Mesothelial cell of epicardium (in vitro differentiated cells): ENCODE measurements at places on chromosomes 4 and X.

DNA sequence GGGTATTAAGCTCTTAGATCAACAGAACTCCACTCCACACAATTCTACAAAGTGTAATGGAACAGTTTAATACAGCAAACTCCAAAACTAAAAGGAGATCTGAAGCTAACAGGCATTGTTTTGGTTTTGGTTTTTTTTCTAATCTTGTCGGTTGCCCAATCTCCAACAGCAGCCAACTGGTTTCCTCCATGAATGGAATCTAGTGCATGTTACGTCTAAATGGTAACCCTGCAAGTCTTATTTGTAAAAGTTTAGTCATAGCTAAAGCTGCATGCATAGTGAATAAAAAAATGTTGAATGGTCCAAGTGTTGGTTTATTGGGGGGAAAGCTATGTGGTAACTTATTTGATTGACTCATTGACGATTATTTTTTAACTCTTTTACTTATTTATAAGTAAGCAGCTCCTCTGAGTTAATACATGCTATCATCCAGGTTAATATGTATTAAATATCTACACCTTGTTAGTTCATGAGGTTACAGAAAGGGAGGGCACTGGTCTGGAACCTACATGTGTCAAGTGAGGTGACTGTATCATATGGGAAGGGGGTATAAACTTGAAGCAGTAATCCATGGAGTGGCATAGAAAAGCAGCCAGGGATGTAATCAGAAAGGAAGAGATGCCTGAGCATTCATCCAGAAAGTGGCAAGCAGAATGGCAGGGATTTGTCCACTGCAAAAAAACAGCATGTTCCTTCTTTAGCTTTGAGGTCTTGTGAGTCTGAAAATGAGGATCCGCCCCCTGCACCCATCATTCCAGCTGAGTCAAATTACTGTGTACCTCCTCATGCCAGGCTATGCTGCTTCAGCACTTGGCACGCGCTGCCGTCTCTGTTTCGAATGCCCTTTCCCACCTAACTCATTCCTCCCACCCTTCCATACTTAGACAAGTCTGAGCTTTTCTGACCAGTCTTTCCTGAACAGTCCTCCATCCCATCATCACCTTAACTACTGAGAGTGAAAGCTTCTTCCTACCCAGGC, 81.7 kb downstream of the PDGFC start:
- DNase-seq: no peak

GRCh38 chr4:102405821-102406401, 60.6 kb upstream of the SLC39A8 start:
- DNase-seq: no peak

DNA sequence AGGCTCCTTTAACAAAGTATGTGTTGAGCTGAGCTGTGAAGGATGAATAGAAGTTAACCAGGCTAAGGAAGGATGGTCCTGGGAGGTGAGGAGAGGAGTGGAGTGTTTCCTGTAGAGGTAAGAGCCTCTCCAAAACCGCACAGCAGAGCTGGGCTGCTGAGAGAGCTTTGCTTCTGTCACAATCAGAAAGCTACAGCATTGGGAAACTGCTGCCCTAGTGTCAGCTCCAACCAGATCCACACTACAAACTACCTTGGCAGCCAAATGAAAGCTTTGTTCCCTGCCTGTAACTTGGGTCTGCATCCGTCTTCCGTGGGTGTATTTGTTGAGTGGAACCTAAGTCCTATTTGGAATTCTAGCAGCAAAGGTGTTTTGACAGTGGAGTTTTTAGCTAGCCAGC, 91.8 kb downstream of the REPS2 start:
- no peak for DNase-seq

- no peak for DNase-seq
These were observed 308.5 kb downstream of the EVC2 start for GRCh38 chr4:5399790-5400421.

- DNase-seq: no peak
These were observed 39.6 kb downstream of the SMAD1 start for GRCh38 chr4:145521282-145521681.

DNA sequence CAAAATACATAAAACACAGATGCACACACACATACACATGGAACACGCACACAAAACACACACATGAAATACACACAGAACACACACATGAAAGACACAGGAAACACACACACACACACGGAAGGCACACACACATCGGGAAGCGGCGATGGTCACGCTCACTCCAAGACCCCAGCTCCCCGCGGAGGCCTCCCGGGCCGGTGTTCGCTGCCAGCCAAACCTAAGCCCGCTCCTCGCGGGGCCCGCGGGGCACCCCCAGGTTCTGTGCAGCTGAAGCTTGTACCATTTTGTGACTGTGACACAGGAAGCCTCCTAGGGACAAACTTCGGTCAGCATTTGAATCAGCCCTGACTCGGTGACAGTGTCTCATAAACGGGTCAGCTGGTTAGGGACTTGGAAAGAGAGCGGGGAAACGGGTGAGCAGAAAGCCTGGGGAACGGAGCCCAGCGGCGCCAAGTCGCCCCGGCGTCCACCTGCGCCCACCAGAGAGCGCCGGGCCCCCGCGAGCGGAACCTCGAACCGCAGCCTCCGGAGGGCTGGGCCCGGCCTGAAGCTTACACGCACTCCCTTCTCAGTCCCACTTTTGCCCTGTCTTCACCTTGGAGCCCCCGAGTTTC, 32.1 kb downstream of the F11 start:
- DNase-seq: no peak

DNA sequence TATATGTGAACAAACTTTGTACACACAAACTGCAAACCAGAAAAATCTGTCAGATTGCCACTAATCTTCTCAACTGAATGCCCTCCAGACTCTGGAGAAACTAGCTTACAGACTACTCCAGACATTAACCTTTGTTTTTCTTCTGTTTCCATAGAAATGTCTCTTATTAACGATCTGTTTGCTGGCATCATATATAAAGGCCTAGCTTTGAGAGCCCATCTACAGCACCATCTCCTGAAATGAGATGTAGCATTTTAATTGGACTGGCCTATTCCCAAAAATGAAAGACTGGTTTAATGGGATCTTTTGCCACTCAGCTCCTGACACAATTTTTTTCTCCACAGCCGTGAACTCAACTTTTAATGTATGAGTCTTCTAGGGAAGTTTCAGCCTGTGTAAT, 266.0 kb upstream of the IL1RAPL1 start:
- no peak for DNase-seq

- no peak for DNase-seq
These were observed 209.7 kb downstream of the CEP135 start for GRCh38 chr4:56158483-56158882.

- DNase-seq: no peak
These were observed 219.9 kb downstream of the BCOR start for GRCh38 chrX:39877905-39878304.

DNA sequence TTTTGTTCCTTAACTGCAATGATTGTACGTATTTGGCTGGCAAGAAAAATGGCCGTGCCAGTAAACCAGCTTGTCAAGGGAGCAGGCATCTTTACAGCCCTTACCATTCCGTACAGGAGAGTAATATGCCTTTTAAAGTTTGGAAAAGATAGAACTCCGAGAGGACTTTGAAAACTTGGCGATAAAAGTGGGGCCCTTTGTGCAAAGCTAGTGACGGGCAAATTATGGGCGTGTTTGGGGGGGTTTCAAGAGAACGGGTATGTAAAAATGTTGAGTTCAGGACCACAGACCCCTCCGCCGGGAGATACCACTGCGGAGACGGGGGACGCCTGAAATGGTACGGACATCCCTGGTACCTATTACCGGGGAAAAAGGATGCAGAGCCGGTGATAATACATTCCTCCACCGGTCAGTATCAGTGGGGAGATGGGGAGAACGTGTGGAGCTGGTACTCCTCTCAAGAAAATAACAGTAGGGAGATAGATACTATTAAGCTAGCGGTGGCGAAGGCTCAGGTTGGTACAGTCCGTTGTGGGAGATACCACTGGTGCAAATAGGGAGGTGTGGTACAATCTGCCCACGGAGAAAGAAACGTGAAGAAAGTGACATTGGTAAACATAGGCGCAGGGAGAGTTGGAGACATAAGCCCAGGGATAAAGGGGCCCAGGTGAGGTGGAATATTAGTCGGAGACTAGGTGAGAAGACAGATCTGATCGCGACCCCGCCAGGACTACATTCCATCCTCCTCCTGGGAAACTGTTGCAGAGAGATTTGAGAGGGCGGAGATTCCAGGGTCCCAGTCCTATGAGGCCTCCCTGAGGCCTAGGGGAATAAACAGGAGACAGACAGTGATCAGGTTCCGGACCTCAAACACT, 14.5 kb downstream of the SPACA5 start:
- DNase-seq: no peak

DNA sequence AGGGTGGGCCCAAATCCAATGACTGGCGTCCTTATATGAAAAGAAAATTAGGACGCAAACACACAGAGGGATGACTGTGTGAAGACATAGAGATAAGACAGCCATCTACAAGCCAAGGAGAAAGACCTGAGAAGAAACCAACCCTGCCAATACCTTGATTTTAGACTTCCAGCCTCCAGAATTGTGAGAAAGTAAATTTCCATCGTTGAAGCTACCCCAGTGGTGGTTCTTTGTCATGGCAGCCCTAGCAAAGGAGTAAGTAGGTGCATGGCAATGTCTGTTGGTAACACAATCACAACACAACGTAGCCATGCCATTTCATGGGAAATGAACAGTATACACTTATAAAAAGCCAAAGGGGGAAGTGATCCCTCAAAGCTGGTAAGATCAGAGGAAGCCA, 25.3 kb downstream of the SMIM20 start:
- no peak for DNase-seq

DNA sequence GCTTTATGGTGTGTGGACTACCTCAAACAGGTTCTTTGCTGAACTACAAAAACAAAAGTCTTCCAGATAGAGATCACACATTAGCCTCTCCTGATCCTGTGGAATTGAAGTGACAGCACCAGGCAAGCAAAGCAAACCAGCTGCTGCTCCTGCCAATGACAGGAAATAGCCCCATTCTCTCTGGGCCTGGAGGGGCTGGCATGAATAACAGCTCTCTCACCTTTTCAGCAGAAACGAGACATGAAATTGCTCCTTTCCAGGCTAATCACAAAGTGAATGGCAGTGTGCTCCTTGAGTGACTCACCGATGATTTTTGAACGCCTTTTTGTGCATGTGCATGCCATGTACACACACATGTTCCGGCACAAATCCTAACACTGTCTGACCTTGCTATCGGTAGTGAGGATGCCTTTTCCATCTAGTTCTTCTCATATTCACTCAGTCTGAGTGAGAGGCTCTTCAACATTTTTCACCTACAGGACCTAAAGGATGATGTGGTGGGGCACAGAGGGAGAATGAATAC, 24.4 kb downstream of the MFAP3L start:
- DNase-seq: no peak

GRCh38 chr4:10020106-10020505, 1.2 kb downstream of the SLC2A9 start:
- no peak for DNase-seq

DNA sequence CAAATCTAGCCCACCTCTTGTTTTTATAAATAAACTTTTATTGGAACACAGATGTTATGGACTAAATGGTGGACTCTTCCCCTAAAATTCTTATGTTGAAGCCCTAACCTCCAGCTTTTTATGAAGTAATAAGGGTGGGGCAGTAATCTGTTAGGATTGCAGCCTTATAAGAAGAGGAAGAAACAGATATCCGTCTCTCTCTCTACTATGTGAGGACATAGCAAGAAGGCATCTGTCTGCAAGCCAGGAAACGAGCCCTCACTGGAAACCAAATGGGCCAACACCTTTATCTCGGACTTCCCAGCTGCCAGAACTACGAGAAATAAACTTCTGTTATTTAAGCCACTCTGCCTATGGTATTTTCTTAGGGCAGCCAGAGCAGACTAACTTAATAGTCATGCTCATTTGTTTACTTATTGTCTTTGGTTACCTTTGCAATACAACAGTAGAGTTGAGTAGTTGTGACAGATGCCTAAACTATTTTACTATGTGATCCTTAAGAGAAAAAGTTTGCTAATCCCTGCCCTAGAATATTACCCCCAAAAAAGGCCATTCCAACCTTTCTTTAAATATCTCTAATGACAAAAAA, 67.4 kb downstream of the MANBA start:
- DNase-seq: no peak

- no peak for DNase-seq
These were observed 17.5 kb upstream of the FAM241A start for GRCh38 chr4:112127803-112128202.

- no peak for DNase-seq
These were observed 295.4 kb upstream of the FAM241A start for GRCh38 chr4:111849746-111850284.

DNA sequence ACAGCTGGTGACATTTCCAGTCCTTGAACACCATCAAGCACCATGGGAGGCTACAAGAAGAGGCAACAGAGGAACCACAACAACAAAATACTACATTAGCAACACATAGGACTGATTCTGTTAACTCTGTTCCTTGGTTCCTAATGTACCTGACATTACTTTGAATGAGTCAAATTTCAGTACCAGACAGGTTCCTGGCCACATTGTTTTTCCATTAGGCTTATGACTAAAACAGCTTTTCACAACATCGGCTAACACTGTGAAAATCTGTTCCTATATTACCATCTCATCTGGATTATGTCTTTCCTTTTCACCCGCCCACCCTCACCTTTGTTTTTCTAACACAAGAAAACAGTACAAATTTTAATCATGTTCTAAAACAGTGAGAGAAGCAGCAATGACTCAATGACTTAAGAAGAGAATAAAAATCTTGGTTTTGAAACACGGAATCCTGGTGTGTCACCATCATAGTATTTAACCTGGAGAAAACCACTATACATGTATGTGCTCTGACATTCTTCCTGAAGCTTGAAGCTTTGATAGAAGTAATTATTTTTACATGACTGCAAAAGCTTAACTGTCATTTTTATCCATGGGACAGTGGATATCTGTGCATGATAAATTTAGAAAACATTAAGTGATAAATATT, 143.9 kb downstream of the SCFD2 start:
- DNase-seq: no peak

DNA sequence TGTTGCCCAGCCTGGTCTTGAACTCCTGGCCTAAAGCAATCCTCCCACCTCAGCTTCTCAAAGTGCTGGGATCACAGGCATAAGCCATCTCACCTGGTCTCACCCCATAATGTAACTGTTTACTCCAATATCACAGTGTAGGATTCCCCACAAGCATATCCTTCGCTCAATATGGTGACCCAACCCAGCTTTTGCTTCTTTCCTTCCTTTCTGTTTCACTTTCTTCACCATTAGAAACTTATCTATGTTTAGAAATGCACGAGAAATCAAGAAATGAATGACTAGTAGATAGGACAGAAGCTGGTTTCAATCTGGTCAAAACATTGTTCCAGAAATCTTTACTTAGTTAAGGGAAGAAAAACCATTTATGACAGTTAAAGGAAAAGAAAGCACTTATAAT, 18.9 kb downstream of the TSPAN5 start:
- DNase-seq: no peak
